Activated T-cell treated with anti-CD3 and anti-CD28 coated beads for 4 hours (primary cell): ENCODE measurements at places on chromosomes 7 and 10.

DNA sequence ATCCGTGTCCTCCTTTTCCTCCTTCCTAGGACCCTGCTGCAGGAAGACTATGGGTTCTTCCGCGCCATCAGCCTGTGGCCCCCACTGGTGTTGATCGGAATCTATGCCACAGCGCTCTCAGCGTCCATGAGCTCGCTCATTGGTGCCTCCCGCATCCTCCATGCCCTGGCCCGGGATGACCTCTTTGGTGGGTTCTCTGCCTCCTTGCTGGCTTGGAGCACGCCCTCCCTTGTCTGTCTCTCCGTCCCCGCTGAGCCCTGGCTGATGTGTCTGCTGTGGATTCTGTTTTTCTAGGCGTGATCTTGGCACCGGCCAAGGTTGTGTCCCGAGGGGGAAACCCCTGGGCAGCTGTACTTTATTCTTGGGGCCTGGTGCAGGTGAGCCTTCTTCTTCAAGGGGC lies 7.3 kb upstream of the TRIP6 start:
- no peak for DNase-seq

DNA sequence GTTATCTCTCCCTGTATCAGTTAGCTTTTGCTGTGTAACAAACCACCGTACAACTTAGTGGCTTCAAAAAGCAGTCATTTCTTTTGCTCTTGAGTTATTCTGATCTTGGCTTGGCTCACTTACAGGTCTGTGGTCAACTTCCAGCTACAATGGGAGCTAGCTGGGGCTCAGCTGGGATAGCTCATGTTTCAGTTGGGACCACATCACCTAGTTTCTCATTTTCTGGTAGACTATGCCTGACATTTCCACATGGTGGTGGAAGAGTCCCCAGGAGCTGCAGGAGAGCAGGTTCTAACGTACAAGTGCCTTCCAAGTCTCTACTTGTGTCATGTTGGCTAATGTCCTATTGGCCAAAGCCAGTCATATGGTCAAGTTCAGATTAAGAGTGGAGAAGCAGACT lies 25.8 kb upstream of the PIP4K2A start:
- no peak for DNase-seq

DNA sequence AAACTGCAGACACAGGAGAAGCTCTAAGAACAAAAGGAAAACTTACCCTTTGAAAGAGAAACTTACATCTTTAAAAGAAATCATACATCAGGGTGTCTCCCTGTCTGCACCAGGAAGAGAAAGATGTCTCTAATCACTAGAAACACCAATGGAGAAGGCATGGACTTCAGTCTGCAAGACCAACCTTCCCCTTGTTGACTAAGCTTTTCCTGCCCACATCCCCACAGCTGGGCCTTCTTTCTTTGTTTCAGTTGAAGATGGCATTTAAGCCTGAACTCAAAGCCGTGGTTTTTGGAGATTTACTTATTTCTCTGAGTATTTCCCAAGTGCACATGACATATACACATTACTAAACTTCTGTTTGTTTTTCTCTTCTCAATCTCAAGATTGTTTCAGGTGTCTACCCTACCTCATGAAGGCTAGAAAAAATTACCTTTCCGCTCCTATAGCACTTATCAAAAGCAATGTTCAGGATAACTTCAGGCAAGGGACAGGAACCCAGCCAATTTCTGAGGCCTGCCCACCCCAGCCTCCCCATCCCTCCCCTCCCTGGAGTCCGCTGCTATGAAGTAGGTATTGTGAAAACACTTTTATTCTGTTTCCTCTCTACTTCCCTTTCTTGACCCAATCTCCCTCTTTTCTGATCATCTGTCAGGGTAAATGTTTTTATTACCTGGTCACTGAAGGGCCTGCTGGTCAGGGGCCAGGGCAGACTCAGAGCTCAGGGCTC lies 2.8 kb upstream of the SLC29A3 start:
- no peak for DNase-seq

GRCh38 chr10:317271-317769 lies 182.1 kb downstream of the ZMYND11 start:
- DNase-seq = no peak

DNA sequence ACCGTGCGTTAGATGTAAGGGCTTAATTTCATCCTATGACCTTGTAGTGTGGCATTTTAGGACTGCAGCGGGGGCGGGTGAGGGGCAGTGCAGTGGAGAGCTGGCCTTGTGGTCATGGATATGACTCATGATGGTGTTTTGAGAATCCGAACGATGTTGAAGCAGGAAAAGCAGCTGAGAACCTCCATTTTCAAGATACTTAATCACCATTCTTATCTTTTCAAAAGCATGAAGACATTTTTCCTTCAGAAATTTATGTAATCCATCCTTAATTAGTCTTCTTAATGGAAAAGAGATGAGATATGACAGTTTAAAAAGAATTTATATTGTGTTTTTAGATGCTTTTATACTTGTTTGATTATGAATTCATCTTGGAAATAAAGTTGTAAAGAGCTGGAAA lies 9.6 kb downstream of the ATP5F1C start:
- no peak for DNase-seq

DNA sequence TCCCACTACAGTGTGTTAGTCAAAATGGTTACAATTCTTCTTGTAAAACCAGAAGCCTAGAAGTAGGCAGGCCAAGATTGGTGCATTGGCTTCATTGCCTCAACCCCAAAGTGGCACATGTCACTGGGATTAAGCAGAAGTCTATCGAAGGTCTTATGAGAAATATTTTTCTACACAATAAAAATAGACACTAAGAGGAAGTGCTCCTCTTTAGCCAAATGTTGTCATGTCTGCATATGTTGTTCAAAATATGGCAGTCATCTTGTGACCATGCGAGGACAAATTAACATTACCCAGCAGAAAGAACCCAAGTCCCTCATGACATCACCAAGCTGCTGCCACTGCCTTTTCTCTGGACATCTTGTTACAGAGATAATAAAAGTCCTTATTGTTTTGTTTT lies 6.3 kb upstream of the NSMCE4A start:
- no peak for DNase-seq

DNA sequence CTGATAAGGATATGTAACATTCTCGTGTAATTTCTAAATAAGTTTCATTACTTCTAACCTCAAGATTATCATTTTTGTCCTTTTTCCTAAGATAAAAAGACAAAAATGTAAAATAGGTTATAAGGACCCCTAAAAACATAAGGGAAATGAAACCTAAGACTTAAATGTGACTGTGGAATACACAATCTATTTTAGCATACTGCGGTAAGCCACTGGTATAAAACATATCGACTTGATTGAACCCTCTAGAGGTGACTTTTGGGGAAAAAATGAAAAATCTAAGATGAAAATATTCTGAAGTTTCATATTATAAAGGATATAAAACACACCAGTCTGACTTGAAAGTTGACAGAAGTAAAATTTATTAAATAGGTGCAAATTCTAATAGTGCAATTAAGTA lies 1.9 kb downstream of the NAMPT start:
- no peak for DNase-seq

- DNase-seq = no peak
Measured at GRCh38 chr10:124106241-124106879, 13.0 kb upstream of the CHST15 start.

- DNase-seq = no peak
Measured at GRCh38 chr7:75617634-75618234, 121.0 kb downstream of the HIP1 start.

DNA sequence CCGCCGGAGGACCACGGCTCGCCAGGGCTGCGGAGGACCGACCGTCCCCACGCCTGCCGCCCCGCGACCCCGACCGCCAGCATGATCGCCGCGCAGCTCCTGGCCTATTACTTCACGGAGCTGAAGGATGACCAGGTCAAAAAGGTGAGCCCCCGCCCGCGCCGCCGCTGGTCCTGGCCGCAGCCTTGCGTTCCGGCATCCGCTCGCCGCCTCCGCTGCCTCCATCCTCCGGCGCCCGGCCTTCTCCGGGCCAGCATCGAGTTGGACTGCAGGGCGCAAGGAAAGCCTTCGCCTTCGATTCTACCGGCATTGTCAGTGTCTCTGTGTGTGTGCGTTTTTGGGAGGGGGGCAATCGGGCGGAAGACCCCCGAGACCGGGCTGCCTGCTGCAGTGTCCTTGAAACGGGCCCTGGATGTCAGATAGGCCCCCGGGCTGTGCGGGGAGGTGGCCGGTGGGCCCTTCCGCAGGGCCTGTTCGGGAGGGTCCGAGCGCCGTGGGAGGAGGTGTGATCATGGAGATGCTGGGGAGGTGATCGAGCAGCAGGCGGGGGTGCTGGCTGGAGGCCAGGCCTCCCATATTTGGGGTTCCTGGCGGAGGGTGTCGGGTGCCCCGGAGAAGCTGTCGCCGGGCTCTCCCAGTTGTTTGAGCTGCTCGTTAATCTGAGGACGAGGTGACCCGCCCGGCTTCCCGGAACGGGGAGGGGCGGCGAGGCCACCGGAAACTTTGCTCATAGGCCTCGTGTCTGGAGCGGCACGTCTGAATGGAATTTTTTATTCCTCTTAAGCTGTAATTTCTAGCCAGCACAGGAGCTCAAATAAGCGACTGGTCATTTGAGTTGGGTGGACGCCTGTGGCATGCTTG lies 40.8 kb downstream of the HK1 start:
- DNase-seq = peak; percentile 73

GRCh38 chr7:159007364-159007995 lies 137.2 kb downstream of the VIPR2 start:
- DNase-seq = no peak

GRCh38 chr10:49000437-49001398 lies 61.1 kb upstream of the LRRC18 start:
- no peak for DNase-seq

GRCh38 chr10:44193166-44193565 lies 191.7 kb downstream of the CXCL12 start:
- no peak for DNase-seq

DNA sequence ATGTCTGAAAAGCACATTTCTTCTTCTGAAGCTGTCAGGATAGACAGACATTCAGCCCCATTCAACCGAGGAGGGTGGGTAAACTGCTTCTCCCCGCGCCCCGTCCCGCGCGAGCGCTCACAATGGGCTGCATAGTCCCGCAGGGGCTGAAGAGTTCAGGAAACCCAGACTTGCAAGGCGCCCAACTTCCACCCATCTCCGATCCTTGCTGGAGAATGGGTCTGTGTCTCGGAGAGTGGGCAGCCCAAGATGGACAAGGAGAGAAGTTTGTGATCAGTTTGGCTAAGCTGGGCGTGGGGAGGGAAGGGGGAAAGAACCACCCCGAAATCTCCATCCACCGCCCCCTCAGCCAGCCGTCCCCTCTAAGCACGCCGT lies 686 bp downstream of the AASS start:
- DNase-seq = no peak

DNA sequence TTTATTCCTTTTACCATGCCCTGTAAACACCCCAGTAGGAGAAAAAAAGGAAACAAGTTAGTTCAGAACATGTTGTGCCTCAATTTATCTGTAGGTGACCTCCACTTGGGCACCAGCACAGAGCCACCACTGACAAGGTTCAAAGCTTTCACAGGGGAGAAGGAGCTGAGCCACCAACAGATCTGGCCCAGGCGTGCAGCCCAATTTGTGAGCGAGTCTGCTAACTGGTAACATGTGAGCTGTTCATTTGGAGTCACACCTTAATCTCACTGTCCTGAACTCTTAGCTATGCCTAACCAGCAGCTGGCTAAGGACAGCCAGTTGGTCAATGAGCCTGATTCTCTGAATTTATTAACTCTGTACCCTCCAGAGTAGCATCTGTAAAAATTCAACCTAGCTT lies 78.4 kb upstream of the CAMK2B start:
- DNase-seq = no peak

- no peak for DNase-seq
Measured at GRCh38 chr7:40828686-40829600, 694.1 kb downstream of the SUGCT start.

GRCh38 chr7:151744656-151745638 lies 132.0 kb downstream of the PRKAG2 start:
- no peak for DNase-seq

GRCh38 chr7:80392229-80393169 lies 119.4 kb downstream of the GNAT3 start:
- DNase-seq = no peak

DNA sequence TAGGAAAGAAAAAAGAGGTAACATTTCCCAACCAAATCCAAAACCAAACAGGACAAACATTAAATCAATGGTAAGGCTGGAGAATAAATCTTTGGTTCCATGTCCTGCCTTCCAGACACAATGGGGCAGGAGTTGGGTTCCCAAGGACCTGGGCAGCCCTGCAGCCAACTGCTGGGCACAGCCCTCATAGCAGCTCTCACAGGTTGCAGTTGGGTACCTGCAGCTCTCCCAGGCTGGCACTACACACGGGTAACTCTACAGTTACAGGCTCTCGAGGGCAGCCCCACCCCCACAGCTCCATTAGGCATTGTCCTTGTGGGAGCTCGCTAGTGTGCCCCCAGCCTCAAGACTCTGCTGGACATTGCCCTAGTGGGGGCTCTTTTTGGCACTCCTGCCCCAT lies 7.5 kb downstream of the GRB10 start:
- DNase-seq = no peak

DNA sequence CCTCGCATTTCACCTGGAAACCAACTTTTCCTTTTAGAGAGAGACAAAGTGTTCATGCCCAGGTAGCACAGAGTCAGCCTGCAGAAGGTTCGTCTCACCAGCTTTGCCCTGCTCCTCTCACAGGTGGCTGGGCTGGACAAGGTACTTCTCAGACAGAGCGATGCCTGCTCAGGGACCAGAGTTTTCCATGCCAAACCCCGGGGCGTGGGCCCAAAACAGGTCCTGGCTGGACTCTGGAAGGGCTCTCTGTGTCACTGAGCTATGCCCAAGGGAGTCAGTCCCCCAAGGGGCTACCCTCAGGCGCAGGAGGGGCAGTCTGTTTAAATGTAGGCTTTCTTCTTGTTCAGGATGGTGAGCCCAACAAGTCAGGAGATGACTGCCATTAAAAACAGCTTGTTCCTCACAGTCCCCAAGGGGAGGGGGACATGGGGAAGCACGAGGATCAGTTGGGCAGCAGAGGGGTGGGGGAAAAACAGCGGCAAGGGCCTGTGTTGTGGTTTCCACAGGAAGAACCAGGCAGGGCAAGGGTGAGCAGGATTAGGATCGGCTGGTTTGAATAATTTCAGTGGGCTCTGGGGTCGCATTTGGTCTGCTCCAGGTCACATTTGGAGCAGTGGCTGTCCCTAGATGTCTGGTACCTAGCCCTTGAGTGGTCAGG lies 55.5 kb upstream of the FIGNL1 start:
- no peak for DNase-seq

- DNase-seq = no peak
Measured at GRCh38 chr10:49139846-49140195, 6.0 kb upstream of the FAM170B start.

GRCh38 chr7:154794147-154794780 lies 208.7 kb downstream of the PAXIP1 start:
- DNase-seq = no peak

DNA sequence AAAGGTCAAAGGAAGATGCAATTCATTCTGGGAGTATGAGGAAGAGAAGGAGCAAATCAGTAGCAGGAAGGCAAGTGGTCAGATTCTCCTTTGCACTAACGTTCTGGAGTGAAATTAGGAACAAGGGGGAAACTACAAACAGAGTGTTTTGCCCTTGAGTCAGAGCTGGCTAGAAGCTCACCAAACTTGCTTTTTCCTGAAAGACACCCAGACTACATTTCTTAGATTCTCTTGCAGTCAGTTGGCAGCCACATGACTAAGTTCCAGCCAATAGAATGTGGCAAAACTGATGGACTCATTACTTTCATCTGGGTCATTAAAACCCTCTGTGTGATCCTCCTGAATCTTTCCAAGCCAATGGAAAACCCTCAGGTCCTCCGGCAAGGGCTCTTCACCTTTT lies 18.6 kb upstream of the DLX5 start:
- no peak for DNase-seq
